CD14-positive monocyte (primary cell): ENCODE measurements at places on chromosomes 12 and 14.

GRCh38 chr12:92597118-92597517 is 105.7 kb upstream of the PLEKHG7 start:
- no peaks in the 10 kb centered on the region for H3K36me3 ChIP-seq
- no peak for DNase-seq
- no peaks in the 10 kb centered on the region for H3K27me3 ChIP-seq
- no peak overlapping the region for H3K4me3 ChIP-seq
- peaks cover 12% of the 10 kb centered on the region for H3K4me1 ChIP-seq

DNA sequence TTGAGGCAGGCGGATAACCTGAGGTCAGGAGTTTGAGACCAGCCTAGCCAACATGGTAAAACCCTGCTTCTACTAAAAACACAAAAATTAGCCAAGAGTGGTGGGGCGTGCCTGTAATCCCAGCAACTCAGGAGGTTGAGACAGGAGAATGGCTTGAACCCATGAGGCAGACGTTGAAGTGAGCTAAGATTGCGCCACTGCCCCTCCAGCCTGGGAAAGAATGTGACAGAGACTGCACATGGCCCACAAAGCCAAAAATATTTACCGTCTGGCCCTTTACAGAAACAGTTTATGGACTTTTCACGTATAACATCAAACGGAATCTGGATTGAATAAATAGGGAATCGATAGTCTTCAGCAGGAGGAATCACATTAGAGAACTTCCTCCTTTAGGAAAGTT is 3.5 kb downstream of the RSRC2 start:
- H3K4me1 ChIP-seq, result peaks cover 37% of the 10 kb centered on the region
- H3K27ac ChIP-seq, result peak overlapping the region; percentile 13
- H3K27me3 ChIP-seq, result no peaks in the 10 kb centered on the region
- no peak overlapping the region for H3K4me3 ChIP-seq
- H3K36me3 ChIP-seq, result peaks cover 52% of the 10 kb centered on the region

GRCh38 chr14:68794851-68795596 is 2.2 kb upstream of the ZFP36L1 start:
- peak overlapping the region; percentile 64 for H3K4me3 ChIP-seq
- peaks cover 10% of the 10 kb centered on the region for H3K36me3 ChIP-seq
- peak; percentile 69 for DNase-seq
- H3K27me3 ChIP-seq, result no peaks in the 10 kb centered on the region

GRCh38 chr14:97539411-97539795 is 742.2 kb downstream of the VRK1 start:
- no peaks in the 10 kb centered on the region for H3K36me3 ChIP-seq
- DNase-seq, result no peak
- no peak overlapping the region for H3K27ac ChIP-seq
- H3K4me3 ChIP-seq, result no peak overlapping the region

DNA sequence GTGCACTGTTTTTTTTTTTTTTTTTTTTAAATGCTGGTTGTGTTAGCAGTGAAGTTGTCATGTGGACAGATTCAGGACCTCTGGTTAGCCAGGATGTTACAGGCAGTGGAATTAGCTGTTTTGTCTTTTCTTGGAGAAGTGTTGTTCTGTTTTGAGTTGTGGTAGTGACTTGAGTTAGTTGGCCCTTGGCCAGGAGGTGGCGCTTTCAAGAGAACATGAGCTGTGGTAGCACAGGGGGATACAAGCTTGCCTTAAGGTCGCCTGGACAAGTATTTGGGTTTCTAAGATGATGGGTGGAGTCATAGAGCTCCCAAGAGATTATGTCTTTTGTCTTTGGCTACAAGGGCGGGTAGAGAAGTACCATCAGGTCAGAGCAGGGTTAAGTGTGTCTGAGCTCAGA is 33.3 kb upstream of the CCDC198 start:
- no peak for DNase-seq
- H3K4me3 ChIP-seq, result no peak overlapping the region
- H3K36me3 ChIP-seq, result no peaks in the 10 kb centered on the region
- no peaks in the 10 kb centered on the region for H3K27me3 ChIP-seq

- peaks cover 4% of the 10 kb centered on the region for H3K36me3 ChIP-seq
- no peak overlapping the region for H3K27ac ChIP-seq
- peaks cover 64% of the 10 kb centered on the region for H3K27me3 ChIP-seq
- peaks cover 76% of the 10 kb centered on the region for H3K4me1 ChIP-seq
- no peak for DNase-seq
- peak overlapping the region; percentile 75 for H3K4me3 ChIP-seq
Observed at GRCh38 chr12:57240926-57241401, 10.0 kb downstream of the STAC3 start.

- H3K36me3 ChIP-seq, result no peaks in the 10 kb centered on the region
- no peak overlapping the region for H3K4me3 ChIP-seq
- no peaks in the 10 kb centered on the region for H3K4me1 ChIP-seq
- no peak for DNase-seq
- no peaks in the 10 kb centered on the region for H3K27me3 ChIP-seq
- H3K27ac ChIP-seq, result no peak overlapping the region
Observed at GRCh38 chr12:68521848-68522502, 88.7 kb upstream of the RAP1B start.

DNA sequence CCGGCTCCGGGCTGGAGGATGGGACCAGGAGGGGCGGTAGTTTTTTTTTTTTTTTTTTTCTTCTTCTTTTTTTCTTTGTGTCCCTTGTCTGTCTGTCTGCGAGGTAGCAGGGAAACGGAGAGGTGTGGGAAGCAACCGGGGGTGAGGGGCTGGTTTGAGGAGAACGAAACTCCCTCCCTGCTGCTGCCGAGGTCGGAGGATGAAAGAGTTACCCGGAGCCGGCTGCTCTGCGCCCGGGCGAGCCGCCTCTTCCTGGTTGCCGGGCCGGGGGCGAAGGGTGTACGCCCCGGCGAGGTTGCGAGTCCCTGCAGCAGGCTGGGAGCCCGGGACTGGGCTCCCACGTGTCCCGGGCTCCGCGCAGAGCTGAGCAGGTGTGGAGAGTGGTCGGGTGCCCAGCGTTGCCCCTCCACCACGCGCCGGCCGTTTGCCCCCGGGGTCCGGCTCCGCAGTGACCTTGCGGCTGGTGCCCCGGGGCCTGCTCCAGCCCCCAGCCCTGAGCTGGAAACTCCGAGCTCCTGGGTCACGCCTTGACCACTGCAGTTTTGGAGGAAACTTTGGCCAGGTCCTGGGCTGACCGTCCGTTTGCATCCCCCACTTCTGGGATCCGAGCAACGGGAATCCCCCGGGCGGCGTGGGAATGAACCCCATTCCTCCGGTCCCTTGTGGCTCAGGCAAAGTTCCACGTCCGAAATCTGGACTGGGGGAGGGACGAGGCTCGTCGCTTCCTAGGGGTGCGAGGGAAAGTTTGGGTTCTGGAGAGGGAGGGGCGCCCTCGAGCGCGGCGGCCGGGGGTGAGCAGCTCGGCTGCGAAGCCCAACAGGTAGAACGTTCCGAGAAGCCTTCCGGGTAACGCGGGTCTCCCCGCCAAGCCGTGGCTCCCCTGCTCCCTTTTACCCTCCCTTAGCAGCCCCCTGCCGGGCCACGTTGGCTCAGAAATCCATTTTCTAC is 1.3 kb downstream of the CHST11 start:
- H3K27ac ChIP-seq, result peak overlapping the region; percentile 89
- peaks cover 51% of the 10 kb centered on the region for H3K4me1 ChIP-seq
- H3K27me3 ChIP-seq, result no peaks in the 10 kb centered on the region

GRCh38 chr14:91830777-91831176 is 36.6 kb downstream of the TC2N start:
- H3K36me3 ChIP-seq, result no peaks in the 10 kb centered on the region
- no peak for DNase-seq
- H3K27ac ChIP-seq, result no peak overlapping the region
- H3K27me3 ChIP-seq, result peaks cover 34% of the 10 kb centered on the region
- no peak overlapping the region for H3K4me3 ChIP-seq
- H3K4me1 ChIP-seq, result no peaks in the 10 kb centered on the region

GRCh38 chr12:8143261-8143660 is 13.6 kb upstream of the ZNF705A start:
- H3K4me1 ChIP-seq, result no peaks in the 10 kb centered on the region
- H3K27ac ChIP-seq, result no peak overlapping the region
- H3K4me3 ChIP-seq, result no peak overlapping the region
- H3K27me3 ChIP-seq, result no peaks in the 10 kb centered on the region
- no peak for DNase-seq

DNA sequence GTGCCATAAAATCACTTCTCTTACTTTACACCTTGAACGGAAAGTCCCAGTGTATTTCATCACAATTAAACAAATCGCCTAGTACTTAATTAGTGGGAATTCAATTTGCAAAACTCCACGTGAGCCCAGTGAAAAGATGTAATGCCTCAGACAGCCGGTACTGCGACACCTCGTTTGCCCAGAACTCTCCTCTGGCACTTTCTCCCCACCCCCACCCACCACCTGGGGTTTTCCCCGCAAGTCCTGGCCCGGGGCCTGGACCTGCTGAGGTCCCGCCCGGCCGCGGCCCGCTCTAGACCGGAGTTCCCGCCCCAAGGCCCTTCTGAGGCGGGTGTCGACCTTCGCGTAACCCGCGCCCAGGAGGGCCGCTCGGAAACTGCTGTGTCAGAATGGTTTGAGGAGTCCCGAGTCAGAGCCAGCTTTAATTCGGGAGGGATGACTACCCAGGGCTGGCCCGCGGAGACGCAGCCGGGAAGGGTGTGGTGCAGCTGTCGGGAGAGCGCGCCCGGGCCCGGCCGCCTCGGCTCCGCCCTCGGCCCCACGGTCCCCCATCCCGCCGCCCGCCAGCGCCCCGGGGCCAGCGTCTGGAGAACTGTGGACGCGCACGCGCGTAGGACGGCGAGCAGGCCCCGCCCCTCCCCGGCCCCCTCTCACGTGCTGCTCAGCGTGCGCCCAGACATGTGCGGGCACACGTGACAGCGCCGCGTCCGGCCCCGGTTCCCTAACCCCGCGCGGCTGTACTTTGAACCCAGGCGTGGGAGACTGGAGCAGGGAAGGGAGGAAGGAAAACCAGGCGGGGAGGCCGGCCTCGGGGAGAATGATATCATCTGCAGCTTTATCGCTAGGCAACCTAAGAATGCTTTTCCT is 10.8 kb downstream of the BHLHE41 start:
- peak overlapping the region; percentile 49 for H3K4me3 ChIP-seq
- H3K27ac ChIP-seq, result peak overlapping the region; percentile 46
- H3K36me3 ChIP-seq, result no peaks in the 10 kb centered on the region
- H3K4me1 ChIP-seq, result peaks cover 19% of the 10 kb centered on the region

- no peak overlapping the region for H3K27ac ChIP-seq
- no peak overlapping the region for H3K4me3 ChIP-seq
- peaks cover 25% of the 10 kb centered on the region for H3K4me1 ChIP-seq
- no peaks in the 10 kb centered on the region for H3K27me3 ChIP-seq
Observed at GRCh38 chr12:49565406-49566265, 2.3 kb downstream of the MCRS1 start.

DNA sequence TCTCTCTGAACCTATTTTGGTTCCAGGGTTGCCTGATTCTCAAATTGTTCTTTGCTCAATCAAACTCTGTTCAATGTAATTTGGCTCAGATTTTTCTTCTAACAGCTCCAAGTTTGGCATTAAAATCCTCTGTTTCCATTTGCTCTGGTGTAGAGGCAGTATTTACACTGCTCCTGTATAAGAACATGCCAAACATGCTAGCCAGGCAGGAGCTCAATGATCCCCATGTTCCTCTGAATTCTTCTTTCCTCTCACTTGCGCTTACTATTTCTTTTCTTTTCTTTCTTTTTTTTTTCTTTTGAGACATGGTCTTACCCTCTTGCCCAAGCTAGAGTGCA is 17.2 kb downstream of the SDR9C7 start:
- H3K27me3 ChIP-seq, result no peaks in the 10 kb centered on the region
- DNase-seq, result no peak
- H3K36me3 ChIP-seq, result no peaks in the 10 kb centered on the region
- H3K27ac ChIP-seq, result no peak overlapping the region
- H3K4me3 ChIP-seq, result no peak overlapping the region

GRCh38 chr14:37472906-37473305 is 122.1 kb downstream of the FOXA1 start:
- no peak for DNase-seq
- no peaks in the 10 kb centered on the region for H3K36me3 ChIP-seq
- no peak overlapping the region for H3K4me3 ChIP-seq

GRCh38 chr12:117513353-117513752 is 151.9 kb upstream of the NOS1 start:
- H3K27me3 ChIP-seq, result peaks cover 39% of the 10 kb centered on the region
- no peak overlapping the region for H3K27ac ChIP-seq
- H3K36me3 ChIP-seq, result no peaks in the 10 kb centered on the region
- H3K4me3 ChIP-seq, result no peak overlapping the region
- DNase-seq, result no peak
- H3K4me1 ChIP-seq, result peaks cover 5% of the 10 kb centered on the region

DNA sequence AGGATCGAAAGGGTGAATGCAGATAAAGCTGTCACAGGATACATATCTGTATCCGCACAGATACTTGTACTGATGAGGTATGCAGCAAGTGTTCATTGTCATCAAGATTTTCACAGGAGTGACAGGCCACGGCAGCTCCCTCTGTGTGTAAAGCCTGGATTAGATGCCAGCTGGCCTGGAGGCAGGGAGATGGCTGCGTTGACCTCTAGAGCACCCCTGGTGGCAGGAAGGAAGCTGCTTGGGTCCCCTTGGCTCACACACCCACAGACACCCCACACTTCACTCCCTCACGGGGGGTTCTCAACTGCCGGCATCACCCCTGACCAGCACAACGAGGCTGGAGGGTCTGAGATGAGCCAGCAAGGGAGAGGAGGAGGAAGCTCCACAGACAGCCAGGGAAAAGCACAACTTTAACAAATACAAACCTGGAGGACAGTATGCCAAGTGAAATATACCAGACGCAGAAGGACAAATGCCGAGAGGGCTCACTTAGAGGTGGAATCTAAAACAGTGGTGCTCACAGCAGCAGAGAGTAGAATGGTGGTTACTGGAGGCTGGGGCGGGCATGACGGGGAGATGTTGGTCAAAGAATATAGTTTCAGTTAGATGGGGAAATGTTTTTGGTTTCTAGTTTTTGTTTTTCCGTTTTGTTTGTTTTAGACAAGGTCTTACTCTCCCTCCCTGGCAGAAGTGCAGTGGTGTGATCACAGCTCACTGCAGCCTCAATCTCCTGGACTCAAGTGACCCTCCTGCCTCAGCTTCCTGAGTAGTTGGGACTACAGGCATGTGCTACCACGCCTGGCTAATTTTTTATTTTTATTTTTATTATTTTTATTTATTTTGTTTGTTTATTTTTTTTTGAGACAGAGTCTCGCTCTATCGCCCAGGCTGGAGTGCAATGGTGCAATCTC is 45.7 kb downstream of the TEAD4 start:
- H3K27me3 ChIP-seq, result no peaks in the 10 kb centered on the region
- H3K27ac ChIP-seq, result no peak overlapping the region
- no peak overlapping the region for H3K4me3 ChIP-seq
- no peak for DNase-seq
